Activated T-cell treated with anti-CD3 and anti-CD28 coated beads, Interleukin-2, amount 50 U/mL, for 4 hours (primary cell): ENCODE measurements at places on chromosomes 6 and 20.

DNA sequence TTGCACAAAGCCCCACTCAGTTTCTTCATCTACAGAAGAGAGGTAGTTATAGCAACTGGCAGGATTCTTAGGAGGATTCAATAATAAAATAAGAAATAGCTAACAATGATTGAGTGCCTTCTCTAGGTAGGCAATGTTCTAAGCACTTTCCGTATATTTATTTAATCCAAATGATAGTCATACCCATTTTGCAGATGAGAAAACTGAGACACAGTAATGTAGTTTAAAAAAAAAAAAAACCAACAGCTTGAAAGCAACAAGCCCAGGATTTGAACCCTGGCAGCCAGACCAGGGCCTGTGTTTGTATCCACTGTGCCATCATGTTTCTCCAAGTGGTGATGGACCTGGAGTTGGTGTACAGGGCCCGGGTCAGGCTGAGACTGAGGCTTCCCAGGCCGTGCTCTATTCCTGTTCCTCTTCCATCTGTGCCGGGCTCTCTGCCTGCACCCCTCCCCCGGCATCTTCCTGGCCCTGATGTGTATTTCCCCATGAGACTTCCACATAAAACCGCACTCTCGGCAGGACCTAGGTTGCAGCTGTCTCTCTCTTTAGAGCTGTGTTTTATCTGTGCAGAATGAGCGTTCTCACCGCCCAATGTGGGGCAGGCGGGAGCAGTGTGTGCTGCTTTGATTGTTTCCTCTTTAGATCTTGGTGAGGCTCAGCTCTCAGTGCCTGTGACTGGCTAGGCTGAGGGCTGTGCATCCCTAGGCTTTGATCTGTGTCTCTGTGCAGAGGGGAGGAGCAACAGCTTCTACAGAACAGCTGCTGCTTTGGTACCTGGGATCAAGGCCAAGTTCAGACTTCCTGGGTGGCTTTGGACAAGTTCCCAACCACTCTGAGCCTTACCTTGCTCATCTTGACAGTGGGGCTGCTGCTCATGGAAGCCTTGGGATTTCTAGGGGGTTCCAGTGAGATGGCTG lies 49.5 kb downstream of the TOX2 start:
- peak; percentile 34 for DNase-seq

- DNase-seq, result no peak
Observed at GRCh38 chr6:37480118-37480736, 19.5 kb downstream of the CCDC167 start.

GRCh38 chr6:55998576-55998975 lies 123.2 kb upstream of the BMP5 start:
- DNase-seq, result no peak

DNA sequence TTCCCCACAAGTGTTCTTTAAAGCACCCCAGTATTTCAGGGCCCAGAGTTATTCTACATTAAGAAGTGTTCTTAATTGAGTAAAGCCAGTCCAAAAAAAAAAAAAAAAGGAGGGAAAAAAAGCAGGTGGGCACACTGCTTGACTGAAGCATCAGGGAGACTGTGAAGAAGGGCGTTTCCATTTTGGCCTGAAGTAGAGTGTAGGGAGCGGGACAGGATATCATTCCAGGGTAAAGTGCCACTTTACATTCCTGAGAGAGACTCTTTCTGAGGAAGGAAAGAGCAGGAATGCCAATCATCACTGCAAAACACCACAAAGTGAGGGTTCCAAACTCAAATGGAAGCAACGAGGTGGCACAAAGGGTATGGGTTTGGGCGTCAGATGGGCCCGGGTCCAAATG lies 54.1 kb upstream of the BEND6 start:
- DNase-seq, result no peak
